ENCODE measurements at places on chromosomes 13 and 19. TPM values are rescaled to one million over a fixed set of nuclear protein-coding genes. Genes with fewer than 3 reads are reported as not detected.

GRCh38 chr13:93260591-93260990 is 34.0 kb downstream of the GPC6 start:
- DNase-seq, result no peak

GRCh38 chr13:35191883-35192282 is 249.8 kb downstream of the NBEA start:
- no peak for DNase-seq

Gene C19orf85
- total RNA-seq, result not detected

DNA sequence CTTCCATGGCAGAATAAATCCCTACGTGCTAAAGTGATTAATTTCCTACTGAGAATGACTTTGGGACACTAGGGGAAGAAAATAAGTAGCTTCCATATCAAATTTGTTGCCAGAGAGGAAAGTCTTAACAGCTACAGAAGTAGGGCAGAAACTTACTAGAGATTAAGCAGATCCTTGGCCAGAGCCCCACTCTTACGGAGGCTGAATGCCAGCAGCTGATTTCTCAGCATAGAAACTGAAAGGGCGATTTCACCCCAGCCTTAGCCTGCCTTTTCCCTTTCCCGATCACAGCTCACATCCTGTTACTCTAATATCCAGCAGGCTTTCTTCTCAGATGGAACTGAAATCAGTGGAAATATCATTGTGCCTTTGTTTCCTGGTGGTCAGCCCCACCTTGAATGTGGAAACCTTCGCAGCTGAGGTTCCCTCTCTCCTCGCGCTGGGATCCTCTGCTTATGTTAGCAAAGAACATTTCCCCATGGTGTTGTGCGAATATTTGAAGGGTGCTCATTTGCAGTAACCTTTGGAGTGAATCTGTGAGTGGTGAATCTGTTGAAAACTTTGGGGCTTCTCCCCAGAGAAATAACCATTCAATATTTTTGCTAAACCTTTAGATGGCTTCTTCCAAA is 8.4 kb downstream of the FAM124A start:
- DNase-seq, result peak; percentile 85

- DNase-seq, result no peak
Measured at GRCh38 chr19:5339950-5340636, 519 bp downstream of the PTPRS start.

Data from testis (tissue), 5 donors.